ENCODE measurements at places on chromosomes 5 and 9. TPM values are rescaled to one million over a fixed set of nuclear protein-coding genes. Genes with fewer than 3 reads are reported as not detected.

- DNase-seq: no peak
Observed at GRCh38 chr5:2996687-2997086, 245.2 kb upstream of the IRX2 start.

GRCh38 chr5:126444137-126444536, 20.9 kb downstream of the GRAMD2B start:
- DNase-seq: no peak

GRCh38 chr9:114061292-114061691, 16.8 kb downstream of the AMBP start:
- DNase-seq: no peak

DNA sequence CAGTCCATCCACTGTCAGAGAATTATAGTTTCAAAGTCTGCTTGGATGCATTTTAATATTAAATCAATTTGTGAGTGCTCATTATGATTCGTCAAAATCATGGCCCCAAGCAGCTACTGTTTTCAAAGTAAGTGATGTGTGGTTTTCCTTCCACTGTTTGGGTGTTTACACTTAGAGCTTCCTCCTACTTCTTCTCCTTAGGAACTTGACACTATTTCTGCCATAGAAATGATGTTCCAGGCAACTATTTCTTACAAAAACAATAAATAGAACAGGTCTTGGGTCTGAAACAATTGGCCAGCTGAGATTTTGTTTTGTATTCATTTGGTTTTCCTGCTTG, 132.8 kb upstream of the RAI14 start:
- DNase-seq: no peak

DNA sequence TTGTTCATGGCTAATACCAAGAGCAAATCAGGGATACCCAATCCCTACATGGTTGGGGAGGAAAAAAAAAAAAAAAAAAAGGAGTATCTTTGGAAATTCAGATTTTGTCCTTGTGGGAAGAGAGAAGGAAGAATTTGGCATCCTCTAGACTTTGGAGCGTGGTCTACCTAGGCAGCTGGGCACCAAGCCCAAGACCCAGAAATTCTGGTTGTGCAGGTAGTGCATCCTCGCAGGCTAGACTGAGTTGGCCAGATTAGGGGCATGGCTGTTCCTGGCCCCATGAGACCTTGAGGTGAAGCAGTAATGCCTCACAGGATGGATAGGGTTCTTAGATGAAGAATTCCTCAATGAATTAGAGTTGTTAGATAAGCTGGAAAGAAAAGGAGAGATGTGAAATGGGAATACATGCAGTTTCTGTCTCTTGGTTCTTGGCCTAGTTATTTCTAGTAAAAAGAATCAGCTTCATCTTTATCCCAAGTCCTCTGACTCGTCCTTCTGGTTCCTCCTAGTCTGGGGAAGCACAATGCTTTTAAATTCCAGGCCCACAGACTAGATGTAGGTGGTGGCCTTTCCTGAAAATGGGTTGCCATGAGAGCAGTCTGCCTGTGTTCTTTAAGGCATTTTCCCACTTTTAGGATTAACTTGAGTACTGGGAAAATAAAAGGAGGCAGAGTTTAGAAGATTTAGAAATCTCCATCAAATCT, 140.5 kb upstream of the RUSC2 start:
- no peak for DNase-seq

- no peak for DNase-seq
Observed at GRCh38 chr9:124018730-124019697, 7.4 kb downstream of the LHX2 start.

Gene HSPB3
- total RNA-seq: not detected

GRCh38 chr5:36882250-36882649, 5.7 kb downstream of the NIPBL start:
- DNase-seq: no peak

GRCh38 chr5:134184155-134185135, 7.7 kb upstream of the SKP1 start:
- DNase-seq: peak; percentile 68

DNA sequence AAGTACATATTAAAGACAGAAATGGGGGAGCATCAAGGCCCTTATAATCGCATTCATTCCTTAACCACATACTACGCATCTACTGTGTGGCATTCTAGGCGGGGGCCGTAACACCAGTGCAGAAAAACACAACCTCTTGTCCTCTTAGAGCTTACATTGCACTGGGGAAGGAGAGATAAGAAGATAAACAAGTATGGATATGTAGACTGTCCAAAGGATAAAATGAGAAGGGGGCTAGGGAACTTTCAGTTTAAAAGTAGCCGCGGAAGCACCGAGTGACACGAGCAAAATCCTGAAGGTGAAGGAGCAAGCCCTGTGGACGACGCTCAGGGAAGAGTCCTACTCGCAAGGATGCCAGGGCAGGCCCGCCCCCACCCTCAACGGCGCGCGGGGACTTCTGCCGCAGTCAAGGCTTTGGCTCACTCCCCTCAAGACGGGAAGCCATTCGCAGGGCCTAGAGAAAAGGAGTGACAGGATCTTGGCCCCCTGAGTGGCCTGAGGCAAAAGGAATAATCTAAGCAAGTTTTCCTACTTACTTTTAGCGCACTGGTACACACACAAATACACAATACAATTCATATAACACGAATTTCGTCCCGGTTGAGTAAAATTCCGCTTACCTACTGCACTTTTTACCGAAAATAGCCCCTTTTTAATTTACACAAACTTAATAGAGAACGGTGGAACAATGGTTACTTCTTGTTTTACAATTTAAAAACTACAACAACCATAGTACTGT, 1.3 kb upstream of the NIPBL start:
- no peak for DNase-seq

DNA sequence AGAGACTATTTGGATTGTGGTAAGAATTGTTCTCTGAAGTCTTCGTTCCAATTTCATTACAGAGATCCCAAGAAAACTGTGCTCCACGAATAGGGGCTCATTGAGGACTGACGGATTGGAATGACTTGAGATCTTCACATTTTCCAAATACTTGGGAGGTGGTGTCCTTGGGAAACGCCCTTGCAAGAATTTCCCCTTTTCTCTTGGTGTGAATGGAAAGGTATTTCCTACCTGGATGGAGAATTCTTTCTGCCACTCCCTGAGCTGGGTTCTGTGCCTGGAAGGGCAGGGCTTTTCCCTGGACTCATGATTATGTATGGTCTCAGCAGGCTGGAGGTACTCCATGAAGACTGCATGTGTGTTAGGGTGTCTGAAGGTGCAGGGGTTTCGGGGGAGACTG, 53.9 kb downstream of the SNX18 start:
- no peak for DNase-seq

DNA sequence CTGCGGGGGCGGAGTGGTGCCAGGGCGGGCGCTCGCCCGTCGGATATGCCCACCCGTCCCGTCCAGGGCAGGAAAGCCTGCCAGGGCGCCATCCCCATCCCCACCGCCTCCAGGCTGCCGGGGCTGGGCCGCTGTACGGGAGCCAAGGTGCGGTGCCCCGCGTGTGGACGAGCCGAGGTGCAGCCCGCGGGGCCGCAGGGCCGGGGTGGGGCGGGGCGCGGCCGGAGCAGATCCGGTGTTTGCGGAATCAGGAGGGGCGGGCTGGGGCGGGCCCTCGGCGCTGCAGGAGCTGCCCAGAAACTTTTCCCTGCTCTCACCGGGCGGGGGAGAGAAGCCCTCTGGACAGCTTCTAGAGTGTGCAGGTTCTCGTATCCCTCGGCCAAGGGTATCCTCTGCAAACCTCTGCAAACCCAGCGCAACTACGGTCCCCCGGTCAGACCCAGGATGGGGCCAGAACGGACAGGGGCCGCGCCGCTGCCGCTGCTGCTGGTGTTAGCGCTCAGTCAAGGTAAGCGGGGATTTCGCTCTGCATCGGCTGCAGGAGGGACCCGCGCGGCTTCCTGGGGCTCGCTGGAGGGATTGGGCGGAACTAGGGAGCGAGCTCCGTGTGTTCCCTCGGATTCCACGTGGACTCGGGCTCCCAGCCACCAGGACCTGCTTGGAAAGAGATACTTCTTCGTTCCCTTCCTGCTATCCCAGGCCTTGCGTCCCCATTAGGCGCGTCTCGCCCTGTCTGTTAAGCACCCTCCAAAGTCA, at the start of gene ITGA2:
ITGA2 (plus strand) TSS at position 328 of the 756 bp plus-strand sequence; CDS start at position 445, 117 bp downstream.
- DNase-seq: no peak

DNA sequence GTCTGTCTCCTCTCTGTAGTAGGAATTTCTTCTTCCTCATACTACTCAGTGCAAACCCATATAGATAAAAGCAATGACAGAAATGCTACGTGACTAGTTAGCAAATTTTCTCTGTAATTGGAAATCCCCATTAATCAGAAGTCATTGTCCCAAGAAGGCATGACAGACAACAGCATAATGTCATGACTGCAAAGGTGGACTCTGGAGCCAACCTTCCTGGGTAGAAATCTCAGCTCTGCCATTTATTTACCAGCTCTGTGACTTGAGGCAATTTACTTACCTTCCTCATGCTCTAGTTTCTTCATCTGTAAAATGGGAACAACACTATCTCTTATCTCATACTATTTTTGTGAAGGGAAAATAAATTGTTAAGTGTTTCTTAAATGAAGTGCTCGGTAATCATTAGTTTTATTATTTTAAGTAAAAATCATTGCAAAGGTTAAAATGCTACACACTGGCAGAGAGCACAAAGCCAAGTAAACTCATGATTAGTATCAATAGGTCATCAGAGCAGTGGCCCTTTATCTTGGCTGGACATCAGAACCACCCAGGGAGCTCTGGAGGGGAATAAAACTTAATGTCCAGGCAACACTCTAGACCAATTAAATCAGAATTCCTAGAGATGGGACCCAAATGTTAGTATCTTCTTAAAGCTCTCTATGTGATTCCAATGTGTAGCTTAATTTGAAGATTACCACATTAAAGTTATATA, 43.8 kb upstream of the FST start:
- no peak for DNase-seq

DNA sequence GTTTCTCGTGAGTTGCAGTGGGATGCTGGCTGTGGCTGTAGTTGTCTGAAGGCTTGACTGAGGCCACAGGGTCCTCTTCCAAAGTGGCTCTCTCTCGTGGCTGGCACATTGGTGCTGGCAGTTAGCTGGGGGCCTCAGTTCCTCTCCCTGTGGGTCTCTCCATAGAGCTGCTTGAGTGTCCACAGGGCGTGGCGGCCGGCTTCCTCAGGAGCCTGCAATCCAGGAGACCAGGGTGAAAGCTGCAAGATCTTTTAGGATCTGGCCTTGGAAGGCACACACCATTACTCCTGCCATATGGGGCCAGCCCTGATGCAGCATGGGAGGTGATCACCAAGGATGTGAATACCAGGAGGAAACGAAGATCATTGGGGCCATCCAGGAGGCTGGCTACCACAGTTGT, 41.1 kb downstream of the ANKRD33B start:
- DNase-seq: no peak

Gene CDC20B
- not detected for total RNA-seq

DNA sequence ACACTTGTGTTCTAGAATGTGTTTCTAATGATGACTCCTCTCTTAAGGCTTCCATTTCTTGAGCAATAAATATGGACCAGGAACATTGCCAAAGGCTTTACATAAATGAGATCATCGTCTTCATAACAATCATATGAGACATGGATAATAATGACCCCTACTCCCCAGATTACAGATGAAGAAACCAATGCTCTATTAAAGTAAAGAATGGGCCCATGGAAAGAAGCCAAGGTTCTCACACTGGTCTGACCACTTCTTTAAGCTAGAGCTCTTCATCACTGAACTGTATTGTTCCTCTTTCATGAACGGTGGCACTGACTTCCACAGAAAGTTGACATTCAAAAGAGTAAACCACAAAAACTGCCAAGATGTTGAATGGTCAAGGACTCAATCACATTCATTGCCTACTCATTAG, 65.3 kb downstream of the MARCHF3 start:
- DNase-seq: no peak

DNA sequence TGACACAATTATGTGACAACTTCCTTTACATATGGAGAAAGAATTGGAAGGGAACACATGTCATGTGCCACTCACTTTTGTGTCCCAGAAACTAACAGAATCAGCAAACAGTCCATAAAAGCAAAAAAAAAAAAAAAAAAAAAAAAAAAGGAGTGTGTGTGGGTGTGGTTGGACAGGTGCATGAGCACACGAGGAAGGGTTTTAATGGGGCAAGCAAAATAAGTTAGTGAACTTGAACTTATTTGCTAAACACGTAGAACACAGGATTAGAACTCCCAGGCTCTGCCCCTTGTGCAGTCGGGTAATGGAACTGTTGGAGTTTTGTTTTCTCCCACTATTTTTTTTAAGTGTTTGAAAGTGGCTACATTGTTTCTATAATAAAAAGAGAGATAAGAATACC, 74.8 kb upstream of the PJA2 start:
- DNase-seq: no peak

Gene MRPL41
- total RNA-seq: 82.9 TPM

DNA sequence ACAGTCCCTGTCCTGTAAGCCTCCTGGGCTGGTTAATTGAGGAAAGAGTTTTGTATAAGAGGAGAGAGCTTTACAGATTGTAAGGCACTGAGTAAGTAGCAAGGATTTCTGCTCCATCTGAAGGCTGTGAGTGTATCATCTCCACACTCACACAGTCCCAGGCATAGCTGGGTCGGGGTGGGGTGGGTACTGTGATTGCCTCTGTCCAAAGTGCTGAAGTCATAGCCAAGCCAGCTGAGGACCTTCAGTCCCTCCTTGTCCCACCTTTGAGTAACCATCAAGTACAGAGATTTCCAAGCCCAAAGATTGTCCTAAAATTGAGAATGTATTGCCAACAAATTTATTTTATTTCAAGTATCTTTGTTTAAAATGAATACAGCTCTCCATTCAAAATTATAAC, 5.5 kb upstream of the DNAJB5 start:
- no peak for DNase-seq

Gene CA9
- total RNA-seq: 0.82 TPM

DNA sequence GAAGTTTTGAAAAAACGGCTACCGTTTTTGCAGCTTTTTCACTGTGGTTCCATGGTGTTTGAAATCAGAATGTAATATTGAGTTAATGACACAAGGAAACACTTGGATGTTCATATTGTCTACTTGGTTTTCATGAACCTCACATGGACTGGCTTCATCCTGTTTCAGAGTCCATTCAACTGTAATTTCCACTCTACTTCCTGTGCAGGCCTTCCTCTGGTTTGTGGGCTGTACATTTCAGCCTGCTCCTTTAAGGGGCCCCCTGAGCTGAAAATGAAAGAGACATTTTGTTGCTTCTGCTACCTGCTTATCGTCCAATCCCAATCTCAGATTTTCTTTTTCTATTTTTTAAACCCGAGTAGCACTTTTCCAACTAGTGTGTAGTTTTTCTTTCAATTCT, 41.8 kb upstream of the CDKN2B start:
- DNase-seq: no peak

Gene PRRC1
- total RNA-seq: 35.7 TPM
